ENCODE measurements at places on chromosomes 3 and 15.

GRCh38 chr3:129616291-129616690 is 9.8 kb upstream of the PLXND1 start:
- DNase-seq: no peak

DNA sequence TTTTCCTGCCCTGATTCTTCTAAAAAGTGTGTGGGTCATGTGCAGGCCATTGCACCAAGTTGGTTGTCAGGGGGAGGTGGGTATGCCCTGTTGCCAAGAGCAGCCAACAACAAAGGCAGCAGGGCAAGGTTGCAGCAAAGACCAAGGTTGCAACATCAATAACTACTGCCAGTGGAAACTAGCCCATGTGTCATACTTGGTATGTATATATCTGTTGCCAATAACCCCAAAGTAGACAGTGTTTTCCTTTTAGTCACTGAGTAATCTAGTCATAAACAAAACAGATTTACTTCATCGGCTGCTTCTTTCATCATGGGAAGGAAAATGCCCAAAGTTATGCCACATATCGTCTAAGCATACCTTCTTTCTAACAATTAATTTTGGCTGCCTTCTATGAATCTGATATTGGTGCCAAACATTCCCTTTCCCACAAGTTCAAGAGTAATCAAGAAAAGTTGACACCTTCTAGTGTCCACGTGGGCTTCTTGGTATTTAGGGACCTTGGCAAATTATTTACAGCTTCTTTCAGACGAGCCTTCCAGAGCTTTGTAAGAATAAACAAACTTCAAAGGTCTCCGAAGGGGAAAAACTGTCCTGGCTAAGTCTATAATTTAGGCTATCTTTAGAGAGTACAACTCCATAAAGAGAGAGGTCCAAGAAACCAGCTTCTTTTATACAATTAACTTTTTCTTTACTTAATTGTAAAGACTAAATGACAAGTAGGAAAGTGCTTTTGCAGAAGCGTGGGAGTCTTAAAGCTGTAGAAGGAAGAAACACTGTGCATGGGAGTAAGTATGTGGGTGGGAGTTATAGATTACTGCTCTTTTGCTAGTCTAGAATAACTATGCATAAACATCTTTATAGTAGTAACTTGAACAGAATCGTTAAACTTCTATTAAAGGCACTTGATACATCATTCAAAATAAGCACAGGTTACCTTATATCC is 10.0 kb upstream of the MBNL1 start:
- DNase-seq: peak; percentile 50

DNA sequence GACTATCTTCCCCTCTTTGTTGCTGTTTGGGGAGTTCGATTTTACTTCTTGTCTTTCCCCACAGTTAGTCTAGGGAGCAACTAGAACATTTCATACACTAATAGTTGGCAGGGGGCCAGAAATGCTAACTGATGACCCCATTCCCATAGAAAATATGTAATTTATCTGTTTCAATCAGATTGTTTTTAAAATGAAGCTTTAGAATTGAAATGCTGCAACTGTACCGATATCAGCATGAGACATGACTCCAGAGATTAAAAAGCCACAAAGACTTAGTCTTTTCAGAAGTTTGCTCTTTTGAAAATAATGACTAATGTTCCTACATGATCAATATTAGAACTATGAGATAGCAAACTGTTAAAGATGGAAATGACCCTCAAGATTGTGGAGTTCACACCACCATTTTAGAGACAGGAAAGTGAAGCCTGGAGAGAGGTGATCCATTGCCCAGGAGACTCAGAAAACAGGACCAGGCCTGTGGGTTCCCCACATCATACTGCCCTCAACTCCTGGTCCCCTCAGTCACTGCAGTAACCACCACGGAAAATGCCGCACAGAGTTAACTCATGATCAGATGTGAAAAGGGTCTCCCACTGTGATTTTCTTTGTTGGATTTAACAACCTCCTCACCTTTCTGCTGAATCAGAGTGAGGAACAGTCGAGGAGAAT is 130.3 kb downstream of the CHDH start:
- peak; percentile 5 for DNase-seq

DNA sequence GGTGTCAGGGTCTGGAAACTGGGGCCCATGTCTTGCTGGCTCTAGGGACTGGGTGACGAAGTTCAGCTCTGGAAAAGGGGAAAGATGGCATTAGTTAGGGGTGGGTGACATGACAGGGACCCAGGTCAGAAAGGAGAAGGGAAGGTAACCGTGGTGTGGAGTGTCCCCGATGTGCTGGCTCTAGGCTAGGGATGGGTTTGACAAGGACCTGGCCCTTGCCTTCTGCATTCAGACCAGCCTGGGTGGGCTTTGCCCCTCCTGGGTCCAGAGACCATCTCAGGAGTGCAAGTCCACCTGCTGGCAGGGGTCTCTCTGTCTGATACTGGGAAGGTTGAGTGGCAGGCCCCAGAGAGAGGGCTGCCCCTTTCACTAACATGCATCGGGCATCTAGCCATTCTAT is 28.7 kb upstream of the ATP2B2 start:
- DNase-seq: no peak

DNA sequence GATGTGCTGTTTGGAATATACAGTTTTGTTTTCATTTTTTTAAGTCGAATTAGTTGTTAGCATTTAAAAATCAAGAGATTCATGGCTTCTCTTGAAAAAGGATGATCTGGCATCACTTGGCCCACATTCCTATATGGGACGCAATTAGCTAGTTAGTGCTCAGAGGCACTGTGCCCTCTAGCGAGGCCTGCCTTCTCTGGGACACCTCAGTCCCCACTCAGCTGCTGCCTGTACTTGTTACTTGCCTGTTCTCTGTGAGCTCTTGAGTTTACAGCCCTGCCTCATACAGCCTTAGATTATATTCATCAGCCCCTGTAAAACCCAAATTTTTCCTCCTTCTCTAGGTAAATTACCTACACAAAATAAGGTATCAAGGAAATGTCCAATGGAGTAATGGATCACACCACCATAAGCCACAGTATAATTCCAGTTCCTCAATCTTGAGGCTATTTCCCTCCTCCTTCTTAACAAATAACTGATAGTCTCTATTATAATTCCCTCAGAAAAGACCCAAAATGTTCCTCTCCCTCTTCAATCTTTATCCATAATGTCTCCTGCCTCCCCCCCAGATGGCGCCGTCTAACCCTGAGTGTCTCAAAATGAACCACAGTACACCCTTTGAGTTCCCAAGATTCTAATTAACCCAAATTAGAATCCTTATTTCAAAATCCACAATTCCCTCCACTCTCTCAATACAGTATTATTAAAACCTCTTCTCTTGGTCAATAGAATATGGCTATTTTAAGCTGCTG is 2.7 kb downstream of the ZMAT3 start:
- DNase-seq: peak; percentile 26

GRCh38 chr15:61996056-61996635 is 64.1 kb downstream of the VPS13C start:
- no peak for DNase-seq

- DNase-seq: no peak
Measured at GRCh38 chr3:179687967-179688535, 35.2 kb downstream of the USP13 start.
